ENCODE measurements at places on chromosomes 12 and 14. TPM values are rescaled to one million over a fixed set of nuclear protein-coding genes. Genes with fewer than 3 reads are reported as not detected.
A peak's percentile ranks its signal among the peaks of the same experiment; 100 is the strongest.

GRCh38 chr14:34110531-34110930 lies 159.7 kb upstream of the EGLN3 start:
- DNase-seq = no peak

DNA sequence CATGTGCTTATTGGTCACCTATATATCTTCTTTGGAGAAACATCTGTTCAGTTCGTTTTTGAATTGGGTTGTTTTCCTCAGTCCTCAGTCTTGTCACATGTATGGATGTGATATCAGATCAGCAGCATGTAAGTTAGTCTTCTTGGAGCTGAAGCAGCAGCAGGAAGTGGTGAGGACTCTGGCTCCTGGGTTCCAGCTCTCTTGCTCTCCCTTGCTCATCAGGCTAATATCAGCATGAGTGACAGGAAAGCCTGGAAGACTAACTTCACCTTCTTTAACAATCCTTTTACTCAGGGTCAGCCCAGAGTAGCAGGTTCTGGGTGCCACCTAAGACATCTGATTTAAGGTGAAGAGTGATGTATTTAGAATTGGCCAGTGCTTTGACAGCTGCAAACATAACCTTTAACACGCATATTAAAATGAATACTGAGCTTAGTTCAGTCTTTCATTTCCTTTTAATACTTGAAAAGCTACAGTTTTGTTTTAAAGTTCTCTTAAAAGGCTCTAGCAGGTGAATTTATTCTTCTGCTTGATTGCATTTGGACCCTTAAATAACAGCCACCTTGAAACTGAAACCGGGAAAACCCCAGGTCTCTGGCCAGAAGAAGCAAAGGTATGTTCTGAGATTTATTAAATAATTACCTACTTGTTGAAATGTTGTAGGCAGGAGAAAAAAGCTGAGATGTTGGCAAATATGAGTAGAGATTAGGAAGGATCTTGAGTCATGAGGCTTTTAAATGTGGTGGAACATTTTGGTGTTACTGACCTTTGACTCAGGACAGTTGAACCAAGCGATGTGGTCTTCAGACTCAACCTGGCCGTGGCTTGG lies 54.3 kb downstream of the DRAM1 start:
- no peak for DNase-seq

- DNase-seq = no peak
Observed at GRCh38 chr14:81382517-81383225, 17.5 kb downstream of the STON2 start.

DNA sequence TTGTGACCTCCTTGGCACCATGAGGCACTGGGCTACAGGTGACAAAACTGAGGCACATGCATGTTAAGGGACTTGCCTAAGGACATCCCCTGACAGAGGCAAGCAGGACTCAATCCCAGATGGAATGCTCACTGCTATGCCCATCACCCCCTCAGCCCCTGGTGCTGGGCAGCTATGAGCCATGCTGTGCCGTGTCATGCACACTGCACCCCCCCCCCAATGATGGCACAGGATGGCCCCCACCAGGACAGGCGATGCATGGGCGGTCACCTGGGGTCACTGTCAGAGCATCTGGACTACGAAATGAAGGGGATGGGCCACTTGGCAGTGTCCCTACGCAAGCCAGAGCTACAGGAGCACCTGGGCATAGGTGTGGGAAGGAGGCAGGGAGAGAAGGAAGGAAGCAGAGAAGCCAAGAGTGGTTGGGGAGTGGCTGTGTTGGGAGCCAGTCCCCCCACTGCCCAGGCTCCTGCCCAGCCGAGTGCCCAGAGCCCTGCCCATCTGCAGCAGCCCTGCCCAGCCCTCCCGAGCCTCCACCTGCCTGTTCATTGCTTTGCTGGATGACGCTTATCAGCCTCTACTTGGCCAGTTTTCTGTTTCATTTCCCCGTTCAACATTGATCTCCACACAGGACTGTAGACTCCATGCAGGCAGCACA lies 84.9 kb upstream of the DIO3 start:
- DNase-seq = no peak

- peak; percentile 46 for DNase-seq
Observed at GRCh38 chr12:10641735-10642500, 28.5 kb upstream of the MAGOHB start.

- peak; percentile 68 for DNase-seq
Observed at GRCh38 chr12:52181746-52182145, 10.1 kb downstream of the KRT80 start.

DNA sequence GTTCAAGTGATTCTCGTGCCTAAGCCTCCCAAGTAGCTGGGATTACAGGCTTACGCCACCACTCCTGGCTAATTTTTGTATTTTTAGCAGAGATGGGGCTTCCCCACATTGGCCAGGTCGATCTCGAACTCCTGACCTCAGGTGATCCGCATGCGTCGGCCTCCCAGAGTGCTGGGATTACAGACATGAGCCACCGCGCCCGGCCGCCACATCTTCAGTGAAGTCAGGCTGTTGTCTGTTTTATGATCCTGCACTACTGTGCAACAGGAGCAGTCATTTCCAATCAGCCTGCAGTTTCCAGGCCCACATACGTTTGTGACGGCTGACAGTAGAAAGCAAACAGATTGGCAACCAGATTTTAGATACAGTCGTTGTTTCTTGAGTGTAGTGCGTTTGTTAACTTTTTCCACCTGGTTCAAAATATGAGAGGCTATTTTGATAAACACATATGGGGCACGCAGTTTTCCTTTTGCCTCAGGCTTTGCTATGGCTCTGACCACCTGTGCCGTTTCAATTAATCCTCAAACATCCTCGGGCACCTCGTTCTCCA lies 74.8 kb downstream of the LGMN start:
- DNase-seq = no peak

DNA sequence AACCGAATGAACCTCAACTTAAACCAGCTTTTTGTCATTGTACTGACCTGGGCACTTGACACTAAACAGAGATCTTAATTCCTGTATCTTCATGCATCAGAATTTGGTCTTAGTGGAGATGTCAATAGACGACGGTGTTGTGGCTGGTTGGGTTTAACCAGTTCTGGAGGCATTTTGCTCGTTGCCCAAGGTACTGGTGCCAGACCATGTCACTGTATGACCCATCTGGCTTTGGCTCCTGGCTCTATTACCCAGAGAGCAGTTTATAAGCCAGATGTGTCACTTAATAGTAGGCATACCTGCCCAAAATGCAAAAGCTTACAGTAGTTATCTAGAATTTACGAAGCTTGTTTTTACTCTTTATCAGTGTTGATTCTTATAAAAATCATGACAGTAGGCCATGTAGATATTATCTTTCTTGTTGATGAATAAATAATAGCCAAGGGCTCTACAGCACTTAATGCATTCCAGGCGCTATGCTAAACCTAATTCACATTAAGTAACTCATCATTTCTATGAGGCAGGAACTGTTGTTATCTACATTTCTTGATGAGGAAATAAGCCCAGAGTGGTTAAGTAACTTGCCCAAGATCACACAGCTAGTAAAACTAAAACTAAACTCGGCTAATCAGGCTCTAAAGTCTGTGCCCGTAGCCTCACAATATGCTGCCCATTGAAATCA lies 179.7 kb upstream of the HIF1A start:
- no peak for DNase-seq

- DNase-seq = no peak
Observed at GRCh38 chr12:41936333-41936732, 208.3 kb downstream of the GXYLT1 start.

GRCh38 chr12:53123578-53124351 lies 20.5 kb downstream of the SOAT2 start:
- DNase-seq = peak; percentile 44

- DNase-seq = no peak
Observed at GRCh38 chr12:50102646-50103309, 1.0 kb upstream of the GPD1 start.

DNA sequence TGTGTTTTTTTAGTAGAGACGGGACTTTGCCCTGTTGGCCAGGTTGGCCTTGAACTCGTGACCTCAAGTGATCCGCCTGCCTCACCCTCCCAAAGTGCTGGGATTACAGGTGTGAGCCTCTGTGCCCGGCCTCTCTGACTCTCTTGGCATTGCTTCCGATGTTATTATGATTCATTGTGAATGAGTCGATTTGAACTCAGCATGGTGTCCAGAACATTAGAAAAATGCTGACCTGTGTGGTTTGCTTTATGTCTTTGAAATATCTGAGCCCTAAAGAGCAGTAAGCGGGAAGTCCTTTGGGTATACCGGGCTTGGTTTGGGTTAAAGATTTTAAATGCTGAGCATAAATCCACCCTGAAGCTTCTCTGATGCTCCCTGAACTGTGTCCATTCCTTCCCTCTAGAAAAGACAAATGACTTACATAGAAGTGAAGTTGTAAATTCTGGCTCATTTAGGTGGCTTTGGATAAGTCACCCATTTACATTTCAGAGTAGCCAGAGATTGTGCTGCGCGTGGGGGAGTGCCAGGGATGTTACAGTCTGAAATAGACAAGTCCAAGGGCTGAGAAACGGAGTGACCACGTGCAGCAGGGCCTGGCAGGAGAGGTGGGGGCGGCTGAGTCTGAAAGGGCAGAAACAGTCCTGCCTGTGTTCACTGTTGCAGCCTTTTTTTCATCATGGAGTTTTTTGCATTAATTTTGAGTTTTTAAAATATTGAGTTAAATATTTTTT lies 39.6 kb downstream of the SLC15A4 start:
- no peak for DNase-seq

DNA sequence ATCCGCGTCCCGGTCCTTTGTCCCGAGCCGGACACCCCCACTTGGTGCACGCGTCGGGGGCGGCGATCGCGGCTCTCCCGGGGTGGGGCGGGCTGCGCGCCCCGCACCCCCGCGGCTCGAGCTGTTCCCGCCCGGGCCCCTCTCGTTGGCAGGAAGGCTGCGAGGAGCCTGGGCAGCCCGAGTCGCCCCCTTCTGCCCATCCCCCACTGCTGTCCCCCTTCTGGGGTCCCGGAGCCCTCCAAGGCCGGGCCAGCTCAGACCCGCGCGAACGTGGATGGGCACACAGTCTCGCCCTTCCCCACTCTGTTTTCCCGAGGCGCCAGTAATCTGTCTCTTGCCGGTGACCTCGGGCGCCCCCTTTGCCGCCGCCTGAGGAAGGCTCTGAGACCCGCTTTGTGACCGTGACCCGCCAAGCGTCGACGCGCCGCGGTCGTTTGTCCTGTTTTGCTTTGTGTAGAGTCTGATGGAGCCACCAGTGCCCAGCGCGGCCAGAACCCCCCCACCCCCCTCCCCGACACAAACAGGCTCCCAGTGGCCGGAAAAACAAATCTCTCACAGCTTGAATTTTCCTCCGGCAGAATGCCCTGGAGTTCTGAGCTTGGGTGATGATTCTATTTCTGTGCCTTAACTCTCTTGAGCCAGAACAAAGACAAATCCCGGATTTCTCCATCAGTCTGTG lies 610 bp downstream of the C14orf132 start:
- DNase-seq = peak; percentile 20

DNA sequence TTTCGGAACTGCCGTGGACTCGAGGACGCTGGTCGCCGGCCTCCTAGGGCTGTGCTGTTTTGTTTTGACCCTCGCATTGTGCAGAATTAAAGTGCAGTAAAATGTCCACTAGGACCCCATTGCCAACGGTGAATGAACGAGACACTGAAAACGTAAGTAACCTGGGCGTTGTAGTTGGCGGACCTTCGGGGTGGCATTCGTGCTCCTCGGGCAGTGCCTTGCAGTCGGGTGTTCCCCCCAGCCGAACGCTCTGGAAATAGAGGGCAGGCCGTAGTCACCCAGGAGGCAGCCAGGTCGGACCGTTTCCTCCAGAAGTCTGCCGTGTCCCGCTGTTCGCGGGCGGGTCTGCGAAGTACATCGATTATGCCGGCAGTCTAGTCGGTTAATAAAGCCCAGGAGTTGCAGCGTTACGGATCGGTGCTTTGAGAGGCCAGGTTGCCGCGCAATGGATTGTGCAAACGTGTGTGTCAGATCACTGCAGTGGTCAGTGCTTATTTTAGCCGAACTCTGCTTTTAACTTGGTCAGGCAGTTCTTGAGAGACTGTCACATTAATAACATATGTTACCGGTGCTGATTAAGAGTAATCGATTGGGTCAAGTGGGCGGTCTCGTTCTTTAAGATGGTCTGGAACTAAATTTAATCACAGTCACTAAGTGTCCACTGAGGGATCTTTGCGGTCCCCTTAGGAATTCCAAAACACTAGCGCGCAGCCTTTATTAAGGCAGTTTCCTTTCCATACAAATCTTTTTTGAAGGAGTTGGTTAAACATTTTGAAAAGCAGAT lies 906 bp downstream of the MARK3 start:
- no peak for DNase-seq

DNA sequence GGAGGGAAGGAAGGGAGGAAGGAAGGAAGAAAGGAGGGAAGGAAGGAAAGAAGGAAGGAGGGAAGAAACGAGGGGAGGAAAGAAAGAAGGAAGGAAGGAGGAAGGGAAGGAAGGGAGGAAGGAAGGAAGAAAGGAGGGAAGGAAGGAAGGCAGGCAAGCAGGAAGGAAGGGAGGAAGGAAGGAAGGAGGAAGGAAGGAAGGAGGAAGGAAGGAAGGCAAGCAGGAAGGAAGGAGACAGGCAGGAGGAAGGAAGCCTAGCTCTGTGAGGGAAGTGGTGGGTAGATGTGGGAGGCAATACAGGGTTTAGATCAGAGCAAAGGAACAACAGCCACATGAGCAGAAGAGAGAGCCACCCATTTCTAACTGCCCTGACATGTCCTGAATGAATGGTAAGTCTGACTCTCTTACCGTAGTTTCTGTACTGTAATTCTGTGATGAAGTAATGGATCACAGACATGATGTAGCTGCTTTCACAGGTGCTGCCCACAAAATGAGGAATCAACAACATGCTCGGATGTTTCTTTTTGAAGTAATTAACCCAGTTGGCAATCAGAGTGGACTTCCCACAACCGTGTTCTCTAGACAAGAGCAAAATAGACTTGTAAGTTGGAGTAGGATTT lies 24.4 kb upstream of the HSP90B1 start:
- DNase-seq = no peak

DNA sequence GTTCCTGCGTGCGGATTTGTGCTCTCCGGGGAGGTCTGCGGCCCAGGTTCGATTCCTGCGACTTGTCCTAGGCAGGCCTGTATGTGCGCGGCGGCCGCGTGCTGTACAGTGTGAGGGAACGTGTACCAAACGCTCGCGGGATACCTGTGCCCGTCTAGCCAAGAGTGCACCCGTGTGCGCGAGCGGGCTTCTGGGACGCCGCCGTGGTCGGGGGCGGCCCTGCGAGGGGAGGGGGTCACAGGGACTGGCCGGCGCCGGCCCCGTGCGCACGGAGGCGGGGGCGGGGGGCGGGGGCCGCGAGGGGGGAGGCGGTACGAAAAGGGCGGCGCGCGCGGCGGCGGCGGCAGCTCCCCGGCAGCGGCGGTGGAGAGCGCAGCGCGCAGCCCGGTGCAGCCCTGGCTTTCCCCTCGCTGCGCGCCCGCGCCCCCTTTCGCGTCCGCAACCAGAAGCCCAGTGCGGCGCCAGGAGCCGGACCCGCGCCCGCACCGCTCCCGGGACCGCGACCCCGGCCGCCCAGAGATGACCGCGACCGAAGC lies at the start of gene DLK1:
DLK1 (plus strand) TSS at position 343 of the 536 bp plus-strand sequence; CDS start at position 520, 177 bp downstream.
- DNase-seq = no peak

- DNase-seq = no peak
Observed at GRCh38 chr12:6067152-6067916, 57.1 kb downstream of the VWF start.

The PRH1 gene
- total RNA-seq = 8.3 TPM

The MCRS1 gene
- 52.4 TPM for total RNA-seq

The OLR1 gene
- total RNA-seq = 30.3 TPM

The PRKAG1 gene
- total RNA-seq = 90.8 TPM

The RBM19 gene
- 30.5 TPM for total RNA-seq

The PTCSC3 gene
- total RNA-seq = not detected

The SOAT2 gene
- total RNA-seq = 0.32 TPM

The SYT1 gene
- total RNA-seq = 4.9 TPM

The FAM186B gene
- 0.23 TPM for total RNA-seq

The ATL1 gene
- 0.53 TPM for total RNA-seq
